COR-L47 (cell line): ENCODE measurements at places on chromosomes 1 and 21.

DNA sequence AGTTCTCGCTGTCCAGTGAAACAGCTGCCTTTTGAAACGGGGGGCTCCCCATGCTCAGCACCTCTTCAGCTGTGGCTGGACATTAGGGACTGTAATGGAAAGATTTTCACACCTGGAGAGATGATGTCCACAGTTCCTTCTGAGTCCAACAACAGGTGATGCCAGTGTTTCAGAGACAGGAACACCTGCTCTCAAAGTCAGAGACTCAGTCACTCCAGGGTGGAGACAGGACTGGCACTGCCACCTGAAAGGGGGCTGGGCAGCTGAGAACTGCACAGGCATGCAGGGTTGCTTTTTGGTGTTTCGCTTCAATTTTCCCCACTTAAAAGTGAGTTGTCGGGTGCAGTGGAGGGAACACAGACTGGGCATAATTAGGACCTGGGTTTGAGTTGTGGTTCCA, 124.8 kb downstream of the GALNT2 start:
- no peak for DNase-seq

DNA sequence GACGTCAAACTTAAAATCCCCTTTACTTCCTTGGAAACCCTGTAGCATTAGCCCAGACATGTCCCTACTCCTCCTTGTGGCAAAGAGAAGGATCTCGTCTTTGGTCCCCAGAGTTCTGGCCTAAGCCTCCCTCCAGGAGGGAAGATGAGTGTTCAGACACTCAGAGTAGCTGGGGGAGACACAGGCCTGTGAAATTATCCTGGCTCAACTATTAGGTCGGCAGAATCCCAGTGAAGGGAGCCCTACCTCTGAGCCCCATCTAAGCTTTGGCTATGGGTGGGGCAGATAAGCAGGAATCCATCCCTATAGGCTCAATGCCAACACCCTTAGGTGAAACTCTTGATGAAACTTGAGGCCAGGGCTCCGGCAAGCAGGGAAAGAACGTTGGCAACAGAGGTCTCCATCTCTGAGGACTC, 1.7 kb upstream of the SFN start:
- no peak for DNase-seq

DNA sequence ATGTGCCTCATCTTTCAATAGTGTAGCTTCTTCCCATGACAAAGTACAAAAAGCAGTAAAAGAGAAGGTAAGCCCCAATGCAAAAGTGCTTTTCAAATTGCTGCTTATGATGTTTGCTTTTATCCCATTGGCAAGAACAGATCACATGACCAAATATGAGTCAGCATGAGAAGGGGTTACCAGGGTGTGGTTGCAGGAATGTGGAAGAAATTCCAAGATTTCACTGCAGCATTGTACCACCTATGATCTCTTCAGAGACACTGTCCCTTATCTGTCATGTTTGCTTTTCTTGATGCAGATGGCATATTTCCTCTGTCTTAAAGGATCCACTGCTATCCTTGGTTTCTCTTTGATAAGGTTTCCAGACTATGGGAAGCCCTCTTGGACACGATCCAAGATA, 1006.9 kb upstream of the PRMT6 start:
- no peak for DNase-seq

- DNase-seq = no peak
Measured at GRCh38 chr1:102942324-102942723, 166.0 kb downstream of the COL11A1 start.

GRCh38 chr1:246734866-246735265, 10.7 kb downstream of the SCCPDH start:
- no peak for DNase-seq

DNA sequence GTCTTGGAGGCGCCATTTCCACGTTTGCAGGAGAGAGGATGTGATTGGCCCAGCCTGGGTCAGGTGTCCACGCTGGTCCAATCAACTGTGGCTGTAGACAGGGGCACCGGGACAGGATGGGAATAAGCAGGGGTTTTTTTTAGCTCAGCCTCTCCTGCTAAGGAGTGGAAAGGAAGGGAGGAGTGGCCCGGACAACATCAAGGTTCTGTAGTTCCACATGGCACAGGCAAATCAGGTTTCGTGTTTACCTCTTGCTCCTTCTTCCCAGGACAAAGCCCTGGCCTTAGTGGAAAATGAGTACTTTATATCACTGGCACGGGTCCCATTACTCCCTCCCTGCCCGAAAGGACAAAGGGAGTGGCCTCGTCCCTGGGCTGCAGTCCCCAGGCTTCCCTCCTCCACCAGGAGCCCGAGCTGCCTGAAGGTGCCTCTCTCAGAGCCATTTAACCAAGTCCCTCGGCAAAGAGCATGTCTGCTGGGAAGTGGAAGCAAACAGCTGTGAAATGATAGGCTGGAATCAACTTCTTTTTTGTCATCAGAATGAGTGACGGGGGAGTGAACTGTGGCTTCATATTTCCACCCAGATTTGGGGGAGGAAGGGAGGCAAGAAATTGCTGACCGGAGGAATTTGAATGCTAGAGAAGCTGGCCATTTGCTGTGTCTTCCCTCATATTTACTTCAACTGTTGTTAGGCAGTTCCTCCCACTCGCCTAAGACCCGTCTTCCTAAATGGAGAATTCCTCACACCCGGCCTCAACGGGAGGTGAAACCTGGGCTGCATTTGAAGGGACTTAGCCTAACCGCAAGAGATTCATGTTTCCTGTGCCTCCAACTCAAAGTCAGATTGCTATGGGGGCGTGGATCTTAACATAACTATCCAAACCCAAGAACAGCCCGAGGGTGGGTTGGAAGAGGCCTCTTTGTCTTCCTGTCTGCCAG, 84.9 kb upstream of the SLC44A3 start:
- no peak for DNase-seq

DNA sequence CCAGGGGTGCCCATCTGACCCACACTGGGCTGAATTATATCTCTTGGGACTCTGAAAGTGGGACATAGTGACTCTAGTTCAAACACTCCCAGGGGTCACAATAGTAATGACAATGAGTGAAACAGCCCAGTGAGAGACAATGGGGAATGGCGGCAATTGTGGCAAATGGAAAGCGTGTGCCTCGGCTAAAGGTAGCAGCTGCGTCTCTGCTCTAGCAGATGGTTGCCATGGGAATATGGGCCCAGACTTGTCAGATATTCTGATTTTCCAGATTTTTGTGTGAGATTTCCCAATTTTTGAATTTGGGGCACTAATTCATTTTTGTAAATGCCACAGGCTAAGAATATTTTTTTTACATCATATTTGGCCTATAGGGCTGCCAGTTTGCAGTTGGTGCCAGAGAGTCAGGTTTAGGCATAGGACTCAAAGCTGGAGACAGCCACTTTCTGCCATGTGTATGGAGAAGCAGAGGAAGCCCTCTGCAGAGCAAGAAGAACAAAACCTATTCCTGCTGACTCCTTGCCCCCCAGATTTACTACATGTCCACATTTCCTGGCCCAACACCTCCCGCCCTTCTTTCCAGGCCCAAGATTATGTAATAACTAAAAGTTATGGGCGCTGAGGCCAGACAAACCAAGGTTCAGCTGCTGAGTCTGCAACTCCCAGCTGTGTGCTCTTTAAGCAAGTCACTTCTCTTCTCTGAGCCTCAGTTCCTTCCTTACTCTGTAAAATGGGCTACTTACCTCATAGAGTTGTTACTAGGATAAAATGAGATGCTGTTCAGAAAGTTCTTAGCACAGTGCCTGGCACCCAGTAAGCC, 21.6 kb upstream of the PTP4A2 start:
- no peak for DNase-seq

DNA sequence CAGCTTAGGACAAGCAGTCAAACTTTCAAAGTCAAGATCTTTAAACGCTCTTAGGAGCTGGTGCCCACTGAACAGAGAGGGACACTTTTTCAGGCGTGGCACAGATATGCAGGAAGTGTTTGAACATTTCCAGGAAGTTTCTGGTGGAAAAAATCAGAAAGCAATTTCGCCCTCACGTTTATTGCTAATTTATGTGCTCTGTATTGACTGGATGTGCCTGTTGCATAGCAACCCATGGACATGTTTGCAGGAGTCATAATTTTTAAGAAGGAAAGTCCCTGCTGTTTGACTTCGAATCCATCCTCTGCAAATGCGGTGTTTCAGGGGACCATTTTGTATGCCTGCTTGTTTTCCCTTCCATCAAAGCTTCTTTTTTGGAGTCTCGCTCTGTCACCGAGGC, 239.9 kb upstream of the IRF2BP2 start:
- DNase-seq = no peak

- no peak for DNase-seq
Measured at GRCh38 chr21:38167345-38167744, 89.4 kb upstream of the KCNJ15 start.

GRCh38 chr1:183931646-183932271, 105.8 kb downstream of the COLGALT2 start:
- DNase-seq = no peak

GRCh38 chr21:14541841-14542490, 4.1 kb downstream of the SAMSN1 start:
- no peak for DNase-seq

DNA sequence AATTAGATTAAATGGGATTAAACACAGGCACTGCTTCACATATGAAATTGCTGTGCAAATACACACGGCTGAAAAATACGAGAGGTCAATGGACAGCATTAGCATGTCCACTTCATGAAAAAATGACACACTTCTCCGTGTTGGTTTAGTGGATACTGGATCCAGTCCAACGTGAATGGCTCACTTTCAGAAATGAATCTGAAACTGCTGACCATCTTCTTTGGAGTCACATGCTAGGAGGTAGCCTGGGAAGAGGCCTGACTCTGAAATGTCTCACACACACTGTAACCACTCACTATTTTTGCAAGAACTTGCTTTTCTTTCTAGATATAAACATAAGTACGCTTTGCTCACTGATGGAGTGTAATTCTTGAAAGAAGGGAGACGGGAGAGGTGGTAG, 127.3 kb downstream of the HLCS start:
- no peak for DNase-seq

- DNase-seq = peak; percentile 76
Measured at GRCh38 chr1:210558302-210558701, 229.6 kb downstream of the HHAT start.

- no peak for DNase-seq
Measured at GRCh38 chr1:206839857-206840256, 25.6 kb upstream of the IL20 start.

DNA sequence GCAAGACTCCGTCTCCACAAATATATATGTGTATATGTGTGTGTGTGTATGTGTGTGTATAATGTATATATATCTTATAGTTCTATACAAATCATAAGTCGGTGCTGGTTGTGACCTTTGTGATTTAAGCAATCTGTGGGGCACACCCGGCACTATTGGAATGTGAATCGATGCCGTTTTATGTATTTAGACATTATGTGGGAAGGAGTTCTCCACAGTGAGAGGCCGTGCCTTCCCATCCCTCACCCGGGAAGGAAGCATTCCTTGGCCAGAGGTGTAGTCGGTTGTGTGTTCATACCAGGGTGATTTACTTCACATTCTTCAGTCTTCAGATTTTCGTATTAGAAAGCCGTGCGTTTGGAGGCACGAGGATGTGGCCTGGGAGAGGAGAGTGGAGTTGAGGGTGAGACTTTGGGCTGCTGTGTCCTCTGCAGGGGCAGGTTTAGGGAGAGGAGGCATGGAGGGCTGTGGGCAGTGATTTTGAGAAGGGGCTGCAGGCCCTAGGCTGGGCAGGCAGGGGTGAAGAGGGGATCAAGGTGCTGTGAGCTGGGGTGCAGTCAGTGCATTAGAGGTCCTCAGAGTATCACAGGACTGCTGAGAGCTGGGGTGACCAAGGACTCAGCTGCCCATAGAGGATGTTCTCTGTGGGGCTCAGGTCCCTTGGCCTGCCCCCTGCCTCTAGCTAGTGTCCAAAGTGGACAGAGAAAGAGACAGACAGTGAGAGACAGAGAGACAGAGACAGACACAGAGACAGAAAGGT, 57.7 kb downstream of the TRIM11 start:
- DNase-seq = no peak

DNA sequence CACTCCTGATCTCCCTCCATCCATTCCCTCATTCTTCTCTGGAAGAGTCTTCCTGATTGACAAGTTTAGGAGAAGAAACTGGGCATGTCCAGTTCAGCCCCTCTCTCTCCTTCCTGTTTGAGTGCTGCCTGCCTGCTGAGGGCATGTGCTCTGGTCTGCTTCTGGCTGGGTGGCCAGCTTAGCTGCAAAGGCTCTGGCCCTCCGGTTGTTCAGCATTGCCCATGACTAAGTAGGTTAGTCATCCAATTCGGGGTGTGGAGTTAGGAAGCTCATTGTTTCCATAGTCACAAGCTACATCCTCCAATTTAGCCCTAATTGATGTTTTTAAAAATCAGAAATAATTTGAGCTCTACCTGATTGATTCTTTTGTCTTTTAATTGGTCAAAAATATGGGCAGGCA, 25.6 kb upstream of the PLA2G2E start:
- no peak for DNase-seq

DNA sequence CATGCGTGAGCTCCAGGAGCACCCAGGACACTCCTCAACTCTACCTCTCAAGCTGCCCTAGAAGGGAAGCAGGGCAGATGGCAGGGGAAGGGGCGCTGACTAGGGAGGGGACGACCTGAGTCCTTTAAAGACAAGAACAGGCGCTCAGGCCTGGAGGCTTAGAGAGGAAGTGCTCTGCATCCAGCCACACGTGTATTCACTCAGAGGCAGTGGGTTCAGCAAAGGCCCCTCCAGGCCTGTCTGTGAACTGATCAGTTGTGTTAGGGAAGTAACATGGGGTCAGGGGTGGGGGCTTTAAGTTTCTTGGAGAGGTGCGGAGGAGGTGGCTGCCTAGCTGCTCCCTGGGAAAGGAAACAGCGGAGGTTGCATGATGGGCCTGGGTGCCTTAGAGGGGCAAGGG, 37.1 kb upstream of the ARF1 start:
- DNase-seq = no peak

GRCh38 chr1:230394134-230394533, 32.0 kb downstream of the PGBD5 start:
- DNase-seq = no peak

- DNase-seq = no peak
Measured at GRCh38 chr1:223609066-223609465, 56.4 kb downstream of the CAPN8 start.

DNA sequence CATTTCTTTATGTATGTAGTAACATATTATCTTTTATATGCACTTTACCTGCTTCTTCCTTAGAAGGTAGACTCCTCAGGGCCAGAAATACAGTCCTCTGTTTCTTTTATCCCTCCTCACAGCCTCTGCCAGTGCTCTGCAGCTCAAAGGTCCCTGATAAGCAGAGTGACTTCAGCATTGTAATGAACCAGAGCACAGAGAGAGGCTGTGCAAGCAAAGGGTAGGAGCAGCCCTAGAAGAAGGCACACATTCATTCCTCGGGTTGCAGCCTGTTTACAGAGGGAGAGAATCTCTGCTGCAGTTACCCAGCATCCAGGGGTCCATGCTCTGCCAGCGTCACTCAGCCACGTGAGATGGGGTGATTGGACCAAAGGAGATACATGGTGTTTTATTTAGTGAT, 101.1 kb downstream of the RHOU start:
- DNase-seq = no peak
